Posterior vena cava (tissue), 2 donors: ENCODE measurements at places on chromosomes 2 and 18. TPM values are rescaled to one million over a fixed set of nuclear protein-coding genes. Genes with fewer than 3 reads are reported as not detected.

- no peak for DNase-seq
Observed at GRCh38 chr2:56807861-56808260, 624.1 kb downstream of the CCDC85A start.

GRCh38 chr2:28327956-28328922 is 64.4 kb upstream of the FOSL2 start:
- DNase-seq = no peak

- DNase-seq = peak; percentile 18
Observed at GRCh38 chr2:101135412-101136296, 15.5 kb downstream of the TBC1D8 start.

- DNase-seq = no peak
Observed at GRCh38 chr18:41025666-41026065, 929.4 kb upstream of the PIK3C3 start.

GRCh38 chr2:169095621-169096105 is 26.3 kb downstream of the DHRS9 start:
- DNase-seq = no peak

GRCh38 chr2:149353421-149353820 is 23.0 kb downstream of the LYPD6 start:
- no peak for DNase-seq

GRCh38 chr2:189698020-189698887 is 23.8 kb downstream of the ANKAR start:
- DNase-seq = no peak

GRCh38 chr18:45298986-45299385 is 316.3 kb upstream of the SLC14A2 start:
- no peak for DNase-seq

DNA sequence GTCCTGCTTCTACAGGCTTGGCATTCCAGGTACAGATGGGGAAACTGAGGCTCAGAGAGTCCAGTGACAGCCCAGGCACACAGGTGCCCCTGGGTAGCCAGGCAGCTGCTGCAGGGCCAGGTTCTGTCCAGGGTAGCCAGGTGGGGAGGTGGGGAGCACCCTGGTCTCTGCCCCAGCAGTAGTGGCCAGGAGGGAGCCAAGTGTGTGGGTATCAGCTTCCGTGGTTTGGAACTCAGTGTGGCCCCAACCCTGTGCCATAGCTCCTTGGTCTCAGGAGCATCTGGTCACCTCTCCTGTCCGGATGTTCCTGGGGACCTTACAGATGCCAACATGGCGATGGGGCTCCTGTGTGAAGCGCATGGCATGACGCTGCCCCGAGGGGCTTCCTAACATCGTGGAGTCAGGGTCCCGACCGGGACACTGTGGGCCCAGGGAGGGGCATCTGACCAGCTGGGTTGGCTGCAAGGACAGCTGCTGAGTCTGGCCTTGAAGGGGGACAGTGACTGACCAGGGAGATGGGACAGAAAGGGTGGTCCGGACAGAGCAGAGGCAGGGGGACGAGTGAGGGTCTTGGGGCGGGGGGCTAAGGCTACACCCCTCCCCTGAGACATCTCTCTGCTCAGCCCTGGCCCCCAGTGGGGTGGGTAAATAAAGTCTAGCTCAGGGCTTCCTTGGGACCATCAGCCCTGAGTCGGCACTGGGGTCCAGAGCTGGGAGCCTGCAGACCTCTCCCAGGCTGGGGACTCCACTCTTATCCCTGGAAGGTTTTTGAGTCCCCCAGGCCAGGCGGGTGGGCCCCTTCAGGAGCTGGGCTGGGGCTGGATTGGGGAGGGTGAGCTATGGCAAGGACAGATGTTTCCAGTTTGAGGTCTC is 76.0 kb upstream of the SMAD7 start:
- DNase-seq = no peak

DNA sequence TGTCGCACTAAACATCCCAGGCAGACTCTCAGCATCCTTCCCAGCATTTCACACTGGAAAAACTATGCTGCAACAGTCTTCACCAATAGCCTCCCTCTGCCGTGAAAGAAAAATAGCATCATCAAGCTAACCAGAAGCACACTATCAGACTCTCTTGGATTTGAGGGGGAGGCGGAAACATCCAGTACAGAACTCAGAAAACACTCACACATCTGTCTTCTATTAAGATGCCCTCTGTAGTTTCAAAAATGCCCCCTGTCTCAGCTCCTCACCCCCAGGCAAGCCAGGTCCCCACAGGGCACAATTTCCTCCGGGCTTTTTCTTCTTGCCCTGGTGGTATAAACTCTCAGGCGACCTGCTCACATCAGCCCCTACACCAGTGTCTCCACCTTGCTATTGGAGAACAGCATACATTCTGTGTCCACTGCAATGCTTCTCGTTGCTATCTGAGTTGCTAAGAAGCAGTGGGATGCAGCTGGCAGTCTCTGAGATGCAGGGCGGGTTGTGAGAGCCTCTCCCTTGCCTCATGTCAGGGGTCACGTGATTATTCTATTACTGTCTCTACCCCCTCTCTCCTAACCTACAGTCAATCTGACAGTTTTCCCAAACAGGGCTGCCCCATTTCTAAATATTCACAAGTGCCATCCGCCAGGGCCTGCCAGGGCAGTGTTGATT is 189.9 kb downstream of the INO80D start:
- DNase-seq = no peak

GRCh38 chr2:126953483-126953882 is 54.8 kb downstream of the TEX51 start:
- DNase-seq = no peak

DNA sequence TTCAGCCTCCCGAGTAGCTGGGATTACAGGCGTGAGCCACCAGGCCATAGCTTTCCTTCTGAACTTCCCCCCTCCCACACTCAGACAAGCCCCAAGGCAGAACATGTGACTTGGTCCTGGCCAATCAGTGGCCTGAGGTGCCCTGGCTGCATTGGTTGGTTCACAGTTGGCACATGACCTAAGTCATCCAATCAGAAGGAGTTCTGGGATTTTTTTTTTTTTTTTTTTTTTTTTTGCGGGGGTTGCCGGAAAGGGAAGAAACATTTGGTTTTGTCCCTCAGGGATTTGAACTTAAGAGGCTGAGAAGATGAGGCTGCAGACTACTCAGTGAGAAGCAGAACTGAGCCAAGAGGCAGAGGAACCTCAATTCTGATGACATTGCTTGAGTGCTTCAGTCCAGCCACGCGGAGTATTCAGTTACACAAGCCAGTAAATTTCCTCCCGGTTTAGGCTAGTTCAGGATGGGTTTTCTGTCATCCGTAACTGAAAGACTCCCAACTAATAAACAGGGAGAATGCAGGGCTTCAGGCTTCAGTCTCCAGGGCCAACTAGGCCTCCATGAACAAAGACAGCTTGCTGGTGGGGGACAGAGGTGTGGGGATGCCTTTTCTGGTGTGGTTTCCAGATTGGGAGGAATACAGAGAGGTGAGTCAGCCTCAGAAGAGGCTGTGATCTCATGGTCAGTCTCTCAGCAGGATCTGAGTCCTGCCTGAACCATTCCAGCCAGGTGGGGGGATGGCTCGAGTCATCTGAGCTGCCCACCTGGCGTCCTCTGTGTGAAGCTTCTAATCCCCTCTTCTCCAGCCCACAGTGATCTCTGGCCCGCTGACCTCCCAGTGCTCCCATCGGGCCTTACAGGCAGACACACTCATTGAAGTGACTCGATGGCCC is 9.2 kb downstream of the PTMA start:
- peak; percentile 79 for DNase-seq

GRCh38 chr2:133835821-133836619 is 267.8 kb upstream of the NCKAP5 start:
- DNase-seq = no peak

- peak; percentile 78 for DNase-seq
Observed at GRCh38 chr18:79607361-79607952, 72.1 kb upstream of the CTDP1 start.

- no peak for DNase-seq
Observed at GRCh38 chr18:49704334-49704733, 109.0 kb downstream of the ACAA2 start.

DNA sequence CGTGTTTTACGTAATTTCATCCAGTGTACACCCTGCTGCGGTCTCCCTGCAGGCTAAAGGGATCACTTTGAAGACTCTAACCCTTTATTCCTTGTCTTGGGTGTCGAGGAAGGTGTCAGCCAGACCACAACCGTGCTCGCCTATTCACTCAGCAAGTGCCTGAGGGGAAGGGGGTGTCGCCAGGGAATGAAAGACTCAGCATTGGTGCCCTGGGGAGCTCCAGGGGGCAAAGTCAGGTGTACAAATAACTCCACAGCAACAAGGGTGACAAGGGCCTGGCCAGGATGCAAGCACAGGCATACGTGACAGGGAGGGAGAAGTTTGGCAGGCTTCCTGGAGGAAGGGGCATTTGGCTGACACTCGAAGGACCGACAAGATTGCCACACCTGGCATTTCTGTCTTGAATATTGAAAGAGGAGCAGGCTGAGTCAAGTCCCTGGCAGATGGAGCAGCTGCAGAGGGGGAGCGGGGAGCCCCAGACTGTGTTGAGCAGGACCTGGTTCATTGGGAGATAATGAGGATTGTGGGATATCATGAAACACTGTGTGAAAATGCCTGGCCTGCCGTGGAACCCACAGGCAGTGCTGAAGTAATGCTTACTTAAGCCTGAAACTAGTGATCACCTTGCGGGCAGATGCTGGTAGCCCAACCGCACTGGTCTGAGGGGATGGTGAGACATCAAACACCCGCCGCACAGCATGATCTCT is 93.9 kb downstream of the RHOB start:
- no peak for DNase-seq

DNA sequence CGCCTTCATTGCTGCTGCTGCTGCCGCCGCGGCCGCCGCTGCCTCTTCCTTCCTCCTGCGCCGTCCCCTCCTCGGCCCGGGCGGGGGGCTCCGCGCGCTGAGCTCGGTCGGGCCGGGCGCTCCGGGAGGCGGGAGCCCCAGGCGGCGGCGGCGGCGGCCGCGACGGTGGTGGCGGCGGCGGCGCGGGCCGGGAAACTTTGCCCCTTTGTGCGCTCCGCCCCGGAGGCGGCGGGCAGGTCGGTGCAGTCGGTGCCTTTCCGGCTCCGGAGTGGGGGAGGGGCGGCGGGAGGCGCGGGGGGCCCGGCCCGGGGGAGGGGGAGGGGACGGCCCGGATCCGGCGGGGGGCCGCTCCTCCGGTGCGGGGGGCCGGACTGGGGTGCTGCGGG is 205 bp downstream of the TET3 start:
- no peak for DNase-seq

DNA sequence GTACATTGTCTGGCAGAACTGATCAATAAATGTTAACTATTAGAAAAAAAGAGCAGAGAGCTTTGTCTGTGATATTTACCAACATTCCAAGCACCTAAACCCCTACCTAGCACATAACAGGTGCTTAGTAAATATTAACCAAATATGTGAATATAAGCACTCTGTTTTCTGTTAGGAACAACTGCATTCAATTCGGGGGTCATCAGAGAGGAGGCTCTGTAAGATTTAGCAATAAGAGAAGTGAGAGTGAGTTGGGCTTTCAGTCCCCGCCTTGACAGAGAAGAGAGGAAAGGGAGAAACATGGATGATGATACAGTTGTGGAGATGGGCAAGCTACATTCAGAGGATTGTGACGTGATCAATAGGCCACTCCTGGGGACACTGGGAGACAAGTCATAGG is 47.7 kb downstream of the MYOM1 start:
- no peak for DNase-seq

GRCh38 chr2:40043641-40044040 is 264.6 kb upstream of the THUMPD2 start:
- DNase-seq = no peak

DNA sequence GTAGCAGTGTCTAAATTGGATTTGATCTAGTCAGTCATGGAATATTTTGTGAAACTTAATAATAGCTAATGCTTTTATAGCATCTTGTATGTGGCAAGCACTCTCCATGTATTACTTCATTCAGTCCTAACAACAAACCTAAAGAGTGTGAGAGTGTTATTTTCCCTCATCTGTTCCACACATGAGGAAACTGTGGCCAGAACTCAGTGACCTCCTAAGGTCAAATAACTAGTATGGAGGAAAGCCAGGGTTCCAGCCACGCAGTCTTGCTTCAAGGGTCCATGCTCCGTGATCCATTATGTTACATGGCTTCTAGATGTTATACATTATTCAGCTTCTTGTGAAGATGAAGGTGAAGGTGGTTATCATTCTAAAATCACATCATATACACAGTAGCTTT is 45.5 kb downstream of the TWSG1 start:
- no peak for DNase-seq

DNA sequence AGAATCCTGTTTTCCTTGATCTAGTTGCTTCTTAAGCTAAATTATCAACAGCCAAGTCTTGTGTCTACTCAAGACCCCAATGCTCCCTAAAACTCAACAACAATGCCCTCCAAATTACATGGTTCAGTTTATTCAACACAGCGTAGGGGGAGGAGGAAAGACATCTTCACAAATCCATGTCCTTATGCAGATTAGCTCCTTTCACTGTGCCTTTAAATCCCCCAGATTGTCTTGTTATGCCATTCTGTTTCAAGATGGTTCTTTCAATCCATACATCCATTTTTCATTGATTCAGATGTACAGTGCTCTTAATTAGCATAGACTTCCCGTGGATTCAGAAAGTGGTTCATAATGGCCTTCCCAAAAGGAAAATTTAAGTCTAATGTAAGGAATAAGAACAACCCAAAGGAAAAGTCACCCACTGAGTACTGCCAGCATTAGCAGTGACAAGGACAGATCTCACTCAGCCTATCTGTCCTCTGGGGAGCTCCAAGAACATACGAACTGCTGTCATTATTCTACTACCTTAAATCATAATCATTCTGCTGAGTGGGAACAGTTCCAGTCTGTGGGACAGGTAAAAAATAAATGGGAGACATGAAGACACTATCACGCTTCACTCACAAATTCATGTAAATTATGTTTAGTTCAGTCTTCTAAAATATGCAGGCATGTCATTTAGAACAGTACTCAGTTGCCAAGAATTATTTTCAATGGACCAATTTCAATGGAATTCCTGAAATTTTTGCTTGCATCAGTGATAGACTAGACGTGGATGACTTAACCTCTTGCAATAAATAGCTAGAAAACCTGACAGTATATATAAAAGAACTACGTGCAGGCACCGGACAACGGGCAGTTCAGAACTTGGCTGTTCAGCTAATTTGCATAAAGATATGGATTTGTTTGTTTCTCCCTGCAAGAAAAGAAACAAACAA is 58.9 kb upstream of the RNU4ATAC start:
- no peak for DNase-seq

- no peak for DNase-seq
Observed at GRCh38 chr18:73826098-73826497, 321.5 kb downstream of the FBXO15 start.

- DNase-seq = no peak
Observed at GRCh38 chr2:143893371-143893770, 626.5 kb downstream of the ZEB2 start.

B3GNT7 gene
- 5.7 TPM for total RNA-seq

ORC4 gene
- total RNA-seq = 37.6 TPM

APLF gene
- total RNA-seq = 6.3 TPM

OR6B2 gene
- total RNA-seq = not detected

CFAP221 gene
- total RNA-seq = 3.2 TPM

HDAC4 gene
- total RNA-seq = 47.6 TPM

STAM2 gene
- total RNA-seq = 50.8 TPM

ANKRD39 gene
- total RNA-seq = 12.4 TPM

PRSS56 gene
- total RNA-seq = not detected

LYG2 gene
- total RNA-seq = not detected

TTC31 gene
- 13.2 TPM for total RNA-seq

SLC25A52 gene
- 0.56 TPM for total RNA-seq

SLC9A4 gene
- not detected for total RNA-seq
